ENCODE measurements at places on chromosomes 13 and 19.

GRCh38 chr19:17348700-17349099 lies 11.3 kb downstream of the GTPBP3 start:
- no peak for DNase-seq

DNA sequence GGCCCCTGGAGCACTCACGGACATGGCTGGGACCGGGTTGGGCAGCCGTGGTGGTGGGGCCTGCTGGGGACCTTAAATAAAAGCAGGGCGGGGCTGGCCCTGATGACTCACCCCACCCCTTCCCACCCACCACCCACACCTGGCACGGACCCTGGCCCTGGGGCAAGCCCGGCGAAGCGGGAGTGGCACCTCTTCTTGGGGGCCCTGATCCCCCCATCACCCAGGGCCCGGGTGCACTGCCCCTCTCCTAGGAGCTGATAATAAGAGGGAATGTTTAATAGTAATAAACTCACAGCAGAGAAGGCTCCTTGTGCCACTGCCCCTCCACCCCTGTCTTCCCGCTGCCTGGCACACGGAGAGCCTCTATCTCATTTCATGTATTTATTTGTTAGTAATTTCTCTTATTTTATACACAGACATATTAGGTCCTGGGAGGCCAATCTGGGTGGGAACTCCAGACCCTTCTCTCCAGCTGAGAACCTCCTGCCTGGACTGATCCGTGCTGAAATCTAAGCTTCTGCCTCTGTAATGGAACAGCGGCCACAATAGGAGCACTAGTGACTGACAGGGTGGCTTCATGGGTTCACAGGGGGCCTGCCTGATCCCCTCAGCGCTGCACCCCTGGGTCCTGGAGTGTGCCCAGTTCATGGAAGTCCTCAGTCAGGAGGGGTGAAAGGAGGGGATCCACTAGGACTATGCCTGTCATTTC lies at the start of gene LGALS7:
LGALS7 (minus strand) TSS at position 49 of the 709 bp plus-strand sequence; CDS start at position 24, 25 bp downstream.
- DNase-seq: no peak

- DNase-seq: no peak
Observed at GRCh38 chr13:110696776-110697175, 9.1 kb downstream of the CARS2 start.

DNA sequence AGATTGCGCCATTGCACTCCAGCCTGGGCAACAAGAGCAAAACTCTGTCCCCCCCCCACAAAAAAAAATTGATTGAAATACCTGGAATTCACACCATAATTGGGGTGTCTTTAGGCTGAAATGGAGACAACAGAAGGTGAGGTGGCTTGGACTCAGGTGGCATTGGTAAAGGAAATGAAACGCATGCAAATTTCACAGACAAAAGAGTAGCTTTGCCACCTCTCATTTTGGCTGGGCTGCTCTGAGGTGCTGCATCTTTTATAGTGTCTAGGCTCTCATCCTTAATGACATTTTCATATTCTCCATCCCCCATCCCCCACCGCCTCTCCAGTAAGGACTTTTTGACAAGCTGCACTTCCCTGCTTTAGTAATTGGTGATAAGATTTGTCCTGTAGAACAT lies 6.9 kb downstream of the UBE2L5 start:
- DNase-seq: no peak

- no peak for DNase-seq
Observed at GRCh38 chr13:113859311-113860050, 4.4 kb downstream of the GAS6 start.

DNA sequence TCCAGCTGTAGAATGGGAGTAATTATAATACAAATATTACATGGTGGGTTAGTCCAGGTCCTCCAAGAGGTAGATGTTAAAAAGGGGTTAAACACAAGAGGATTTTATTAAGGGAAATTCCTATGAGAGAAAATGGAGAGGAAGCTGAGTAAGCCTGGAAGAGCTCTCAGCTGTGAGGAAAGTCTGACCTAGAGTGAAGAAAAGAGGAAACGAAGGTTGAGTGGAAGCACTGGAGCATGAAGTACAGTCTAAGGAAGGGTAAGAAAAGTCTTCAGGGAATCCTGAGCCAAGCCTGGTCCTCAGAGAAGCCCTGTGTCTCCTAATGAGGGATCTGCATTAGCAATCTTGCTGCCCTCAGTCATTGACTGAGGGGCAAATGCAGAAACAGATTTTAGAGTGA lies 506.2 kb downstream of the GPC5 start:
- DNase-seq: no peak

DNA sequence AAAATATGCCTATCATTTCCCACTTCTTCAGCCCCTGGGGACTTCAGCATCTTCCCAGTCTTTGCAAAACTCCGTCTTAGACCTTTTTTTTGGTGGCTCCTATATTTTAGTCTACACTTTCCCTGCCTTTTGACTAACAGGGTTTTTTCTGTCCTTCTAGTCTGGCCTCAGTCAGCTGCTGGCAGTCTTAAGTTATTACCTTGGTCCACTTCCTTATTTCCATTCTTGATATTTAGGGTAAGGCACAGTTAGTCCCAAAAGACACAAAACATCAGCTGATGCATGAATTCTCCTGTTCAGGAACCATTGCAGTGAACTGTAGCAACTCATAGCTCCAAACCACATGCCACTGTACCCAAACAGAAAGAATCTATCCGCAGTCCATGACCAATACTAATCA lies 234.6 kb upstream of the RFC3 start:
- DNase-seq: no peak

GRCh38 chr19:34365463-34366401 lies 736 bp downstream of the GPI start:
- no peak for DNase-seq

GRCh38 chr13:113989585-113990300 lies 15.9 kb upstream of the C13orf46 start:
- DNase-seq: no peak

DNA sequence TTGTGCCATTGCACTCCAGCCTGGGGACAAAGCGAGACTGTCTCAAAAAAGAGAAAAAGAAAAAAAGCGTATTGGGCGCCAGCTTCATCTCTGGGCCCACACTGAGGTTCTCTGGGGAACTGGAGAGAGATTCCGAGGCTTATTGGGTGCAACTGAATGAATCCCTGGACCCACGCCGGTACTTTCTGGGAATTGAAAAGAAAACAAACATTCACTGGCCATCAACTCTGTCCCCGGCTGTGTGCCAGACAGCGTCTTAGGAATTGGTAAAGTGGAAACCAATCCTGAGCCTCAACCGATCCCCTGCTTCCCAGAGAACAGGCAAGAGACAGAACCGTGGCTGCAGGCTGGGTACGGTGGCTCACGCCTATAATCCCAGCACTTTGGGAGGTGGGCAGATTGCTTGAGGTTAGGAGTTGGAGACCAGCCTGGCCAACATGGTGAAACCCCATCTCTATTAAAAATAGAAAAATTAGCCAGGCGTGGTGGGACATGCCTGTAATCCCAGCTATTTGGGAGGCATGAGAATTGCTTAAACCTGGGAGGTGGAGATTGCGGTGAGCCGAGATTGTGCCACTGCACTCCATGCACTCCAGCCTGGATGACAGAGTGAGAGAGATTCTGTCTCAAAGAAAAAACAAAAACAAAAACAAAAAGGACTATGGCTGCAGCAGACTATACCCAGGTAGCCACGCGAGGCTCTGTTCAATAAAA lies 8.6 kb downstream of the ANO8 start:
- DNase-seq: no peak
